ENCODE measurements at places on chromosomes 6 and 20.

DNA sequence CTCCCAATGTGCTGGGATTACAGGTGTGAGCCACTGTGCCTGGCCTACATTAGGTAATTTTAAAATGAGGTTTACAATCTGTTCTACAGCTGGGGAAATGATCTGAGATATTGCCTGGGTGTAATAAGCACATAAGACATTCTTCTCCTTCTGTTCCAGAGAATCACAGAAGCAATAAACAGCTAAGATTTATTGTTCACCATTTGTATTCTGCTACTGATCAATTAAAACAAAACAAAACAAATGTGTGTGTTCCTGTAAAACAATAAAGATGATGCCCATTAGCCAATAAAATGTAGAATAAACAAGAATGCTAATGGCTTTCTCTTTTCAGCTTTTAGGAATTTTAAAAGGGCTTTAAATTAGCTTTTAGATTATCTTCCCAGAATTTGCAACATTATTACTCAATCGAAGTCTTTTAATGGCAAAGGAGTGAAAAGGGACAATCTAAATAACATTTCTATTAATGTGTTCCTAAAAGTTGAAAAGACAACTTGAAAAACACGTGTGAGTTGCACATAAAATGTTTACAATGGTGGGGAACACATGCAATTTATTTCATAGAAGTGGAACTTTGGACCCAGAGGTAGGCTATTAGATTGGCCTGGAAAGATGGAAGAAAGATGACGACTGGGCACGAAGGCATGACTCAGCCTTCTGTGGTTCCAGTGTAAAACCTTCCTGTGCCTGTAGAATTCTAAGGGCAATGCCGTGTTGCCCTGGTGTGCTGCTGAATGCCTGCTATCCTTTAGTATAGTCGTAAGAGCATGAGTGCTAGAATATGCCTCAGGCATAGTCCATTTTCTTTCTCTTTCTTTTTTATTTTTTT is 29.0 kb upstream of the DEK start:
- peak; percentile 24 for DNase-seq

DNA sequence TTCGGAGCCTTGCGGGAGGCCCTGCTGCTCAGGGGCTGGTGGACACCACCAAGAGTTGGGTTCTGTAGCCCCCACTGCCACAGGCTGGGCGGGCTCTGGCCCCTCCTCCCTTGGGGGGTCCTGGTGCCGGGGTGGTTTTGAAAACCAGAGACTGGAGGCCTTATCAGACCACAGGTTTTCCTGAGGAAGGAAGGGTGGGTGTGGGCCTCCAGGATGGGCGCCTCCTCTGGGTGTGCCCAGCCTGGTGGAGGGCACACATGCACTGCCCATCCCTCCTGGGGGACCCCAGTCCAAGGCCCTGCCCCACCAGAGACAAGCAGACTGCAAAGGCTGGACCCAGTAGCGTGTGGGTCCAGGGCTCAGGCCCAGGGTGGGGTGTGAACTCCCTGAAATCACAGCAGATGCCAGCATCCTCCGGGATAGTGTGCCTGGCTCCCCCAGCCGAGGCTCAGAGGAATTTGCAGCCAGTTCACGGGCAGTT is 13.5 kb upstream of the ZBTB46 start:
- no peak for DNase-seq

GRCh38 chr6:63573899-63574553 is 1.7 kb downstream of the LOC128125822 start:
- peak; percentile 54 for DNase-seq

GRCh38 chr6:158573542-158573931 is 13.6 kb downstream of the TMEM181 start:
- no peak for DNase-seq

GRCh38 chr6:151004383-151005024 is 139.0 kb downstream of the MTHFD1L start:
- peak; percentile 76 for DNase-seq

DNA sequence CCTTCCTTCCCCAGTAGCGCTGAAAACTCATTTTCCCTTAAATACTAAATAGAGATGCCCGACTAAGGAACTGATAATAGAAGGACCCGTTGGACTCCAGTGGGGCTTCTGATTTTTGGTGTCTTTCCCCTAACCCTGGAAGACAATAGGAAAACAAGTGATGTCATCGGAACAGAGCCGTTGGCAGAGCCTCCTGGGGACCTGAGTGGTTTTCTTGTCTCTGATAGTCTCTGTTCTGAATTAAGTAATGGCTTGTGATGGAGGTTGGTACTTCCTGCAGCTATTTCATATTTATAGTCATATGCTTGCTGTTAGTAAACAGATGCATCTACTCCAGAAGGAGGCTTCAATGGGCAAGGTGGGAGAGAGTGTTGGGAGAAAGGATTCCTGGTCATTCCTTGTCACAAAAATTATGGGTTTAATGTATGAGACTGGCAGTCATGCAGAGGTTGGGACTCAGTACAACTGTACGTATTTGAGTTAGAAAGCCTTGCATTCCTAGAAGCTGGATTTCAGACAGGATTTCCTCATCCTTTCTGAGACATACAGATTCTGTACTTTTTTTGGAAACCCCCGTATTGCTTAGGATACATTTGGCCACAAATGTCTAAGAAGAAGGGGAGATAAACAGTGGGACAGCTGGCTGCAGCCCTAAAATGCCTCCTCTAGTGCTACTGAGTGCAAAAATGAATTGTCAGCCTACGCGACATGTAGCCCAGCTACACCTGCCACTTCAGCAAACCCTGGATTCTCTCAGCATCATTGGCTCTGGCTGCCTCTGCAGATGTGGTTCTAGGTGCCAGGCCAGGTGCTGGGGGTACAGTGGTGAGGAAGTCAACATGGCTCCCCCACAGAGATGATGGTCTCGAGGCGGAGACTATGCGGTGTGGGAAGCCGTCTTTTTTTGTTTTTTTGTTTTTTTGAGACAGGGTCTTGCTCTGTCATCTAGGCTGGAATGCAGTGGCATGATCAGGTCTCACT is 38.1 kb downstream of the CDS2 start:
- no peak for DNase-seq

- DNase-seq = no peak
These were observed 447.4 kb downstream of the PKHD1 start for GRCh38 chr6:51640021-51640420.

- no peak for DNase-seq
These were observed 213.7 kb upstream of the CITED2 start for GRCh38 chr6:139588076-139588639.

- DNase-seq = peak; percentile 14
These were observed 159.3 kb downstream of the NFATC2 start for GRCh38 chr20:51382986-51383821.

DNA sequence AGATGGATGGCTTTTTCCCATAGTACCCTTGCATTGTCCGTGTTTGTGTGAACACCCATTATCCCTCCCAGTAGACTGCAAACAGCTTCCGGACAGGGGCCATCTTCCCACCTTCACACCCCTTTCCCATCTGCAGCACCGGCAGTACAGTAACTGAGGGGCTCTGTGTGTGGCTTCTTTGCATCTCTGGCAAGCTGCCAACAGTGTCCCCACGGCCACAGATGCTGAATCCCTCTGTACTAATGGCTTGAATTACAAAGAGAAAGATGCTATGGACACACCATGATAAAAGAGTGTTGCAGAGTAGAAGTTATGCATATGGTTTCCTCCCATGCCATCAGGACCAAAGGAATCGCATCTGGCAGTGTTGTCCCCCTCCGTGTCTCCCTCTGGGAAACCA is 101.1 kb upstream of the CDYL start:
- no peak for DNase-seq

DNA sequence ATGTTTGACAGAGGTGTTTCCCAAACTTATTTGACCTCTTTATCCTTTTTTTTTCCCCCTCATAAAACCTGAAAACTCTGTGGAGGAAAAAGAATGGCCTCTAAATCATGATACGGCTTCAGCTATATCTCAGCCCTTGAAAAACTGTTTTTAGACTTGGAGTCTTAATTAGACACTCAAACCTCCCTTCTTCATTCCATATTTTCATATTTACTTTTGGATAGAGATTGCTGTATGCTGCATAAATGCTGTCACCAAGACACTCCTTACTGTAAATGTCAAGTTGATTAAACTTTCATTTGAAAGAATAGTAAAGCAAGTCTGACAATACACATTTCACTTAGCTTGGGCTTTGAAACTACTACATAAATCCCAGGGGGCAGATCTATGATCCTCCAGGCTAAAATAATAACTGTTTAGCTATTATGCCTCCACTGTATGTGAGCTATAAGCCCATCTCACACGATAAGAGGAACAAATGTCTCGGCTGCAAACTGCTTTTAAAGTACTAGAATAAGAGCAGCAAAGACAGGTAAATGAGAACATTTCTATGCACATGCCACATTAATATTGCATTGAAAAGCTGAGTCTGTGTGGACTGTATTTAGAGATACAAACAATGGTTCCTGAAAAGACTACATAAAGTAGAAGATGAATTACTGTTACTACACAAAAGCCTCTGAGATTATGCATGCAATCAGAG is 141.3 kb upstream of the HMGN3 start:
- DNase-seq = no peak

- no peak for DNase-seq
These were observed 421.2 kb upstream of the HTR1E start for GRCh38 chr6:86516087-86516486.

GRCh38 chr6:66772800-66773199 is 1065.8 kb upstream of the EYS start:
- no peak for DNase-seq

DNA sequence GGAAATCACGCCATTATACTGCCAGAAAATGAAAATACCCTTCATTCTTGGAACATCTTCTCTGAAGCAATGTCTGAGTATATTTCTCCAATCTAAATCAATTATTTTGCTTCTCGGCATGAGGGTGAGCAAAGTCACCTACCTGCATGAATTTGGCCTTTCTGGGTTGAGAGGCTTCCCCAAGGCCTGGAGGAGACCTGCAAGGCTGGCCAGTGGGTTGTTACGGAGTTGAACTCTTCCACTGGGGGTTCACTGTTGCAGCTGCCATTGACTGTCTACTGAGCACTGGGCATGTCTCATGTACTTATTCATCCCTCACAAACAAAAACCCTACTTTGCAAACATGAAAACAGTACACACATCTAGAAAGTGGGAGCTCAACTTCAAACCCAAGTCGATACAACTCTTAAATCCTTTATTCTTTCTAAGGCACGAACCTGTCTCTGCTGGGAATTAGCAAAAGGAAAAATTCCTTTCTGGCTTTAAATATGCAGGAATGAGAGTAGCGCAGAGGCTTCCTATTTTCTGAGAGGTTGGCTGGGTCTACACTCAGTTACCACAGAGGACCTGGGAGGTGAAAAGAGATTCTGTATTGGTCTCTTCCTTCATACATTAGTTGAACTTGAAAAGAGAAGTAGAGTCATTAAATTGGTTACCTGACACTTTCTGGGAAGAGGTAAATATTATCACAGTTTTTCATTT is 87.6 kb upstream of the SGK1 start:
- DNase-seq = no peak

DNA sequence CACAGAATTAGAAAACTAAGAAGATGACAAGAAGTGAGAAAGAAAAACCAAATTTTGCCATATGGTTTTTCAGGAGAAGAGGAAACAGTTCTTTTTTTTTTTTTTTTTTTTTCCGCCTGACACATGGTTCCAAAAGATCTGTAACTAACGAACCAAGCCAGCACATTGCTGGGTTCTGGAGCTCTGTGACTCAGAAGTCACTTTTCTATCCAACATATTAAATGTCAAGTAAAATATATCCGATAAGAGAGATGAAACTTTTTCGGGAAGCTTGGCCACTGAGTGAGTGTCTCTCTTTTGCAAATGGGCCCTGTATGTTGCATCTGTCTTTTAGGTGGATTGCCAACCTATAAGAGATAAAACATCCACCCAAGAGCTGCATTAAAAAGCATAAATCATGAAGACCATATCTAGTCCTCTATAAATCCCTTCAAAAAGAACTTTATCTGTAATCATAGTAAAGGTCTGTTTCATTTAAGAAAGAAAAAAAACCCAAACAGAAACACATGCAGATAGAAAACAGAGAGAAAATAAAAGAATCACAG is 4.6 kb downstream of the METTL24 start:
- no peak for DNase-seq

- DNase-seq = no peak
These were observed 51.9 kb upstream of the SYNDIG1 start for GRCh38 chr20:24417485-24417884.

- DNase-seq = no peak
These were observed 369.2 kb downstream of the HAO1 start for GRCh38 chr20:7571101-7571500.

DNA sequence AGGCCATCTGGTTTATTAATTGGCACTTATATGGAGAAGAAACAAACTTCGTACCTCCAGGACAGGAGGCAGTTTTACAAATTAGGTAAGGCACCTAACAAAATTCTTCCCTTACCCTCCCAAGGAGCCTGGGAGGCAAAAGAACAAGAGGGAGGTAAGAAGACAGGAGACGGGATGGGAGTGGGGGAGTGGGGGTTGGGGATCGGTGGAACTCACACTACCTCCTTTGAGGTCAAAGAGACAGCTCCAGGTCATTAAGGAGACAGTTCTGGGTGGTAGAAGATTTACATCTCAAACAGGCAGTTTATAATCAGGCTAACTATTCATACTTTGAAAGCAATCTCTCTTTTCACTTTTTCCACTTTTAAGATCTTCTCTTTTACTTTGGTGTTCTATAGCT is 112.3 kb upstream of the HDAC2 start:
- DNase-seq = no peak

DNA sequence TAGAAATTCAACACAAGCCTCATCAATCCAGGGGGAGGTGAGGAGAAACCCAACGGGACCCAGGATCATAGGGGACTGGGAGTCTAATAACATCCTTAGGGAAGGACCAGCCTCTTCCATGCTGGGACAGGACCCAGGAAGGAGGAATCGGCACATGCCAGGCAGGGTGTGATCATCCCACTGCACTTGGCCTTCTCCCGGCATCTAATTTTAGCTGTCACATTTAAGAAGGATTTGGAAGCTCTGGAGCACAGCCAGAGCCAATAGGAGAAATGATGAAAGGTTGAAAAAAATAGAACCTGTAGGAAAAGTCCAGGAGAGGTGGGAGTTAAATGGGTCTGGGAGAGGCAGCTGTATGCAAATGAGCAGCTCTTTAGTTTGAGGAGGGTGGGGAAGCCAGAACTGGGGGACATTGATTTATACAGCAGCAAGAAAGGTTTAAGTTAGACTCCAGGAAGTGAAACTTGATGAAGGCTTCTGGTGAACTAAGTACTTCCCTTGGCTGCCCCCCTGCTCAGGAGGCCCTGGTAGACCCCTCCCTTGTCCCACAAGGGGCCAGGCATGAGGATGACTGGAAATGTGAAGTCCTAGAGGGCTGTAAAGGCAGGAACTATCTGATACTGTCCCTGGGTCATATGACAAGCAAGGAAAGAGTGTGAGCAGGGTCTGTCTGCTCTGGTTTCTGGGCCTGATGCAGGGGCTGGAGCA is 260.3 kb downstream of the LRFN2 start:
- no peak for DNase-seq

Data from GM03348 (cell line).